ENCODE measurements at places on chromosomes 6 and 20. TPM values are rescaled to one million over a fixed set of nuclear protein-coding genes. Genes with fewer than 3 reads are reported as not detected.
A peak's percentile ranks its signal among the peaks of the same experiment; 100 is the strongest.

GRCh38 chr6:73694711-73695411, 1.1 kb upstream of the CD109 start:
- DNase-seq = no peak

- no peak for DNase-seq
Observed at GRCh38 chr6:20236909-20237600, 24.8 kb upstream of the MBOAT1 start.

DNA sequence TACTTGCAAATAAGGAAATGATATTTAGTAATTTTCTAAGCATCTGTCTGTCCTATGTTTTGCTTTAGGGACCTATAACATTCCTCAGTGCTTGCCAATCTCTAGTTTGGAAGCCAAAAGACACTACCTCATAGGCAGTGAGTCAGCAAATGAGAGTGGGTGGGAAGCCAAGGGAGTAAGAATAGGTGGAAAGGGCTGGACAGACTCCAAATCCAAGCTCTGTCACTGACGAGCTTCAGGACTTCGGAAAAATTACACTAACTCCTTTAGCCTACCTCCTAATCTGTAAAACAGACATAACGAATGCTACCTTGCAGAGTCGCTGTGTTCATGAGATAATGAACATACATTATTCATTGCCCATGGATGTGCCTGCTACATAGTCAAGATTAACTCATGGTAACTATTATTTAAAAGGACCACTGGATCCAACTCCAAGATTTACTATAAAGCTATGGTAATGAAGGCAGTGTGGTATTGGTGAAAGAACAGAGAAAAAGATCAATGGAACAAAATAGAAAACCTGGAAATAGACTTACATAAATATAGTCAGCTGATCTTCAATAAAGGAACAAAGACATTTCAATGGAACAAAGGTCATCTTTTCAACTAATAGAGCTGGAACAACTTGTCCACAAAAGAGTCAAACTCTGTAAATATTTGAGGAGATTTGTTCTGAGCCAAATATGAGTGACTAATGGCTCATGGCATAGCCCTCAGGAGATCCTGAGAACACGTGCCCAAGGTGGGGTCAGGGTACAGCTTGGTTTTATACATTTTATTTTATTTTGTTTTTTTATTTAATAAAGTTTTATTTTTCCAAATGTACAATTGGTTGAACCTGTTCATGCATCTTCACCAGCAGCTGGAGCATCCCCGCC, 64.1 kb downstream of the FAM50B start:
- peak; percentile 66 for DNase-seq

C6orf132 gene
- total RNA-seq = 69.3 TPM

- no peak for DNase-seq
Observed at GRCh38 chr6:72616406-72617015, 5.4 kb upstream of the KCNQ5 start.

DNA sequence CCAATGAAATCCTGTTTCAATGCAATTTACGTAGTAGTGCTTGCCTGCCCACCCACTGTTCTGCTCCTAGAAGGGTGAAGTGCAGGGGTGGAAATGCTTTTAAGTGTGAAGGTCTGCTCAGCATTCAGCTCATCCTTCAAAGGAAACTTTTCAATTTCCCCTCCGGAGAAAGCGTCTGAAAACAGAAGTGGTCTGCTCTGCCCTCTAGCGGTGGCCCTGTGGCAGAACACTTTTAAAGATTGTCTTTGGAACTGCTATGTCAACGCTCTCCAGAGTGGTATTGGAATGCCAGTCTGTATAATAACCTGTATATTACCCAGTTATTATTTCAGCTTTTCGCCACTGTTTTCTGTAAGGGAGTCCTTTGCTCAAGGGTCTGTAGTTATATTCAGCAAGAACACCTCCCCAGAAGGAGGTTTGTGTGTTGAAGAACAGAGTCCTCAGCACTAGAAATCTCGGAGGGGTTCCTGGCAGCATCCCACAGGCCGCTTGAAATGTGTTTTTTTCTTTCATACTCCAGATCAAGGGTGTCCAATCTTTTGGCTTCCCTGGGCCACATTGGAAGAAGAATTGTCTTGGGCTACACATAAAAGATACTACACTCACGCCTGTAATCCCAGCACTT, 63.1 kb upstream of the KLHL31 start:
- DNase-seq = no peak

Data from ureter (tissue), 1 donor.